Mucosa of gallbladder (tissue), 1 donor: ENCODE measurements at places on chromosomes 6 and 20. TPM values are rescaled to one million over a fixed set of nuclear protein-coding genes. Genes with fewer than 3 reads are reported as not detected.
A peak's percentile ranks its signal among the peaks of the same experiment; 100 is the strongest.

GRCh38 chr6:48563433-48563832 lies 452.4 kb upstream of the PTCHD4 start:
- no peak for DNase-seq

The IER3 gene
- 61.7 TPM for total RNA-seq

DNA sequence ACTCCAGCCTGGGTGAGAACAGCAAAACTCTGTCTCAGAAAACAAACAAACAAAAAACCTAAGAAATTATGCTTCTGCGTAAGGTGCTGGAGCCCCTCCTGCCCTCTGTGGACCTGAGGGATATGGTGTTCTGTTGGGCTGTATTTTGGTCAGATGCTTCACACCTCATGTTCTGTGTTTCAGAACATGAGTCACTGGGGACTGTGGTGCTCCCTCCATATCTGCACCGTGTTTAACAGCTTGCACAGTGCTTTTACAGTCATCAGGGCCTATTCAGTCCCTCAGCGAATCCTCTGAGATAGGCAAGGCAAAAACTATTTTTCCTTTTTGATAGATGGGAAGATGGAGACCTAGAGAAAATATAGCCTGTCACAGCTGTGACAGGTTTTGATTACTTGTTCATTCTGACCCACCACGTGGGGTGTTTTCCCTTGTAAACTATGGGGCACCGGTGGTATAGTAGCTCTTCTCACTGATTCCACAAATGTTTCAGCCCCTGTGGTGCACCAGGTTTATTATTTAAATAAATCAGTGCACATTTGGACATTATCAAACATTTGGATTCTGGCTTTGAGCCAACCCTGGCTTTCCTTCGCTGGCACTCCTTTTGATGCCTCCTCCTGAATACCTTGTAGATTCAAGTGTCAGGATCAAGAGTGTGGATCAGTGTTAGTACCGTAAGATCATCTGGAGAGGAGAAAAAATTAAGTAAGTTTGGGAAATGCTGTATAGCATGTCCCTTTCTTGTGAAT lies 9.6 kb downstream of the TTPAL start:
- no peak for DNase-seq

DNA sequence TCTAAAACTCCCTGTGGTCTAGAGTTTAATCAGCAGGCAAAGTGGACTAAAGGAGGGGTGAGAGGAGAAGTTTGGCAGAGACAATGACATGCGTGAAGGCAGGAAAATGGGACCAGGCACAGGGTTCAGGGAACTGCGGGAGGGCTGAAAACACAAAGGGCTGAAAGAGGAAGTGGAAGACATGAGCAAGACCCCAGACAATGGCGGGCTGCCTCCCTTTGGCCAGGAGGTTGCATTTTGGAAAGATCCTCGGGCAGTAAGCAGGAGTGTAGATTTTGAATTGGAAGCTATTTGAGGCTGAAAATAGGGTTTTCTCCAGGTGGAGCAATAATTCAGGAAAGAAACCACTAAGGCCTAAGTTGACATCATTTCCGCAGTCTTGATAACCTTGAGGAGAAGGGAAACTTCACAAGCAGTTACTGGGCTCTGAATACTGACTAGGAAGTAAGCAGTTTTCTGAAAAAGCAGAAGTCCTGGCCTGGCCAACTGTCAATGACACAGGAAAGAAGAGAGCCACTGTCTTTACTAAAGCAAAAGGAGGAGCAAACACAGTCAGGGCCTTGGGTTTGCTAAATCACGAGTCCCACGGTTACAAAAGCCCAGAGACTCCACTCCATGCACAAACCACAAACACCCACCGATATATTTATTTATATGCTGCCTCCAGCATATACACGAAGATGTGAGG lies 3.4 kb downstream of the LY86 start:
- DNase-seq, result peak; percentile 46

The SLC4A11 gene
- 4.8 TPM for total RNA-seq

The EYA4 gene
- 0.17 TPM for total RNA-seq

- no peak for DNase-seq
Measured at GRCh38 chr20:19522071-19522801, 235.8 kb upstream of the RIN2 start.

The MLN gene
- not detected for total RNA-seq

DNA sequence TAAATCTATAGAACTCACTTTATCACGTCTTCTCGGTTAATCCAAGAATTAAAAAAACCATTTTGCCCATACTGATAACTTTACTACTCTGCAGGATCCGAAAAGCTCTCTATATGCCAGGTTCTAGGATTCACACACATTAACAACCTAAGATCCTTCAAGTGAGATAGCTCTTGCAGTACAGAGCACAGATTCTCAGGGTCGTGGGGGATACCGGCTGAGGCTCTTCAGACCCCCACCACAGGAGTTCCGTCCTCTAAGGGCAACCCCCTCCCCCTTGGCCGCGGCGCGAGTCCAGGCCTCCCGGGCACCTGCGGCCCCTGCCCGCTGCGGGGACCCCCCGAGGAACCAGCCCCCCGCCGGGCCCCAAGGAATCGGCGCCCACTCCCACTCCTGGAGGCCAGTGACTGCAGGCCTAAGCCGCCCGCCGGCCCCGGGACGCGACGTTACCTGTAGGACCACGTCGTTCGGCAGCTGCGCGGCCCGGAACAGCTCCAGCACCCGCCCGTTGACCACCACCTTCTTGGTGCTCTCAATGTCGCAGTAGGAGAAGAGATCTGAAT lies 892 bp downstream of the REPS1 start:
- no peak for DNase-seq

DNA sequence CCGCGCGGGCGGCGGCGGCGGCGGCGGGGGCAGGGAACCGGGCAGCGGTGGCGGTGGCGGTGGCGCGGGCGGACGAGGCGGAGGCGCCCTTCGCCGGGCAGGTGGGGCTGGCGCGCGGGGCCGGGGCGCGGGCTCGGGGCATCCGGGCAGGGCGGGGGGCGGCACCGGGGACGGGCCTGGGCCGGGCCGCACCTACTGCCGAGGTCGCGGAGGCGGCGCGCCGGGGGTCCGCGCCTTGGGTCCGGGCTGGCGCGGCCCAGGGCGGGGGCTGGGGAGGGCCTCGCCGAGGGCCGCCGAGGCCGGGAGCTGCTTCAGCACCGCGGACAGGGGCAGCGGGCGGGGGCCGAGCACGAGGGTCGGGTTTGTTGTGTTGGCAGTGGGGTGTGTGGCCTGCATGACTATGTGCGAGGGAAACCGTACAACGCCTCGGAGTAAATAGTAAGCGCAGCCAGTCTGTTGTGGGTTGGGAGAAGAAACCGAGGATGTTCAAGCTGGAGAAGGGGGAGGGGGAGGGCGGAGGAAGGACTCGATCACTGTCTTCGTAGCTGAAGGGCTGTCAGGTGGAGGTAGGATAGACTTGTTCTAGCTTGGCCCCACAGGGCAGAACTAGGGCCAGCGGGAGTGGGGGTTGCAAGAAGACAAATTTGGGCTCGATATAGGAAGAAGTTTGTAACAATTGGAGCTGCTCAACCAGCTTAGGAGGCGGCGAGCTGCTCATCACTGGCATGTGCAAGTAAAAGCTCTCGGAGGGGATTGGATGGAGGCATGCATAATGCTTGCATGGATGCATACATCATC lies 593 bp downstream of the MMP24 start:
- peak; percentile 28 for DNase-seq

GRCh38 chr6:99151634-99152346 lies 197.7 kb downstream of the FAXC start:
- no peak for DNase-seq

DNA sequence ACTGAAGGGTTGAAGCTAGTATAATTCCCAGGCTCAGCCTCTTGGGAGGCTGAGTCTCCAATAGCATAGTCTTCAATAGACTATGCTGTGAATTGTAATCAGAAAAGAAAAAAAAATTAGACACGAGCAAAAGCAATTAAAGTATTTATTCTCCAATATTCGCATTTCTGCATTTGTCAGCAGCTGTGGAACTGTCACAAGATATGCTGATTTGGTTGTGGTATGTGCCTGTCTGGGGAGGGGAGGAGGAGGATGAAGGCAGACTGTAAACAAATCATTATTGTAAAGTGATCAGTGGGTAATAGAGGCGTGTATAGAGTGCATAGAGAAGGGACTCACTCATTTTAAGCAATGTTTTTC lies 10.1 kb upstream of the BICRAL start:
- DNase-seq, result no peak

The ECT2L gene
- total RNA-seq, result 0.14 TPM

DNA sequence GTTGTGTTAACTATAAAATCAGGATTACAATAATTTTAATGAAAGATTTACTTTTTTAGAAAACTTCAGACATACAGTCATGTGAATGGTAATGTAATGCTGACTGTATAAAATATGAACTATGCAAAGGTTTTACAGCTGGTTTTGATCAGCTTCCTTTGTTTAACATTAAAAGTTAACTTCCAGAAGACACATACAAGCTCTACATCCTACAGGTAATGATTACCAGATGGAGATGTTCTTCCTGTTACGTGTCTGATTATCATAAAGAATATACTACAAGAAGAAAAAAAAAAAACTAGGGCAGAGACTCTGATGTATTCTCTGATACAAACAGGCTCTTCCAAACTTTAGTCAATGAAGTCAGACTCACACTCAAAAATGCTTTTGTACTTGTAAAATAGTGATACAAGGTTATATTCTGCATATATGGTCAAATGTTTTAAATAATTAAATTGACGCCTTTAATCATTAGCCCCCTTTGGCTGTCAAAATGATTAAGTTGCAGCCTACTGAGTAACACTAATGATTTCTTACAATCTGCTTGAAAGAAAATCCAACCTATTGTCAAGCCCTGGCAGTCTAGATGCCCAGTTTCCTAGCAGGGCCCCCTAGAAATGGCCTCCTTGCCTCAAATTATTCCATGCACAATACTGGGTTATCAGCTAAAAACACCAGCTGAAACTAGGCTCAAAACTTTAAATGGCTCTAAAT lies 251.8 kb upstream of the RUNX2 start:
- DNase-seq, result no peak

The CAGE1 gene
- not detected for total RNA-seq

DNA sequence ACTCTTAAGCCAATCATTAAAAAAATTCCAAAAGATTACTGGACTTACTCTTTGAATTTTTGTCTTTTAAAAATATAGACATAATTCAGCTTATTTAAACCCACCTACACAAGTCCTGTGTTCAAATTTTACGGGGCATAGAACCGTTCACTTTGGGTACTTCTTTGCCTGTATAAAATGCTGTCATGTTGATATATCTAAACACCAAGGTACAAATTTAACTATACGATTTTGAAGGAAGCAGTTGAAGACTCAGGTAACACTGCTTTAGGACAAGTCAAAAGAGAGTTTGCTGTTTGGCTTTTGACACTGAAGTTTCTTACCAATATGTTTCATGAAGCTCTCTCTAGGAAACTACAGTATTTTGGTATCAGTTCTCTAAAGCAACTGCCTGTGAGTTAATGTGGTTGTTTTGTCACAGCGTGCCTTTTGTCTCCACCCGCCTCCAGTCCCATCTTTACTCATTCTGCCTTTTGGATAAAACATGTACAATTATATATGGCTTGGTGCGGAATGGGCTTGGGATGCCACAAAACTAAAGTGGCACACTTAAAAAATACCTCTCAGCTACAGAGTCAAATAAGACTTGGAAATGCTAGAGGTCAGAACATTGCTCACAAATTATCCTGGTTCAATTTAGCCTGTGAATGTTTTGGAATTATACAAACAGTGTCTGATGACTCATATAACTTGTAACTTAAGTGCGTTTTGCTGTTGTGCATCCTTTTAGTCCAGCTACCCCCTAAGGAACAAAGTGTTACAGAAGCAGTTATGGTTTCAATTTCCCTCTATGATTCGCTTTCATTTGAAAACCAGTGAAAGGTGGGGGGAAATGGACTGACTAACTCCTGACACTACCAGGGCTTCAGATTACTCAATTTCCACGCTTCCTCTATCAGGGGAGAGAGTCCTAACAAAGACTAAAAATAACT lies 38.7 kb downstream of the RGS17 start:
- DNase-seq, result no peak

The SOBP gene
- total RNA-seq, result 11.0 TPM

- DNase-seq, result no peak
Measured at GRCh38 chr6:85568411-85568810, 25.2 kb downstream of the SNX14 start.

The POU3F2 gene
- total RNA-seq, result not detected

DNA sequence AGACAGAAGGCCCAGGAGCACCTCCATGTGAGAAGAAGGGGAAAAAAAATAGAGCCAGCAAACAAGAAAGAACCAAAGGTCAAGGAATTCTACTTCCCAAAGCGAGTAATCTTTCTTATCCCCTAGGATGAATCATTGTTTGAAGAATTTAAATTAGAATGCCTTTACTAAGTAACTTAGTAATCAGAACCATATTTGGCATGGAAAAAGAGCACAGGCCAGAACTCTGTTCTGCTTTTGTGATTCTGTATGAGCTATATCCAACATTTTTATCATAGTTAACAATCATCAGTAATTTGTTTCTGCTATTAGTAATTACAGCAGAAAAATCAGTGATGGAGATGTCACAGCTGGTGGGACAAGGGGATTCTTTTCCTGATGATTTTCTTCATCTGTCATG lies 228.8 kb upstream of the FAM83B start:
- DNase-seq, result no peak

GRCh38 chr6:135128268-135128914 lies 52.7 kb upstream of the MYB start:
- DNase-seq, result no peak

The RPP21 gene
- total RNA-seq, result 42.6 TPM

DNA sequence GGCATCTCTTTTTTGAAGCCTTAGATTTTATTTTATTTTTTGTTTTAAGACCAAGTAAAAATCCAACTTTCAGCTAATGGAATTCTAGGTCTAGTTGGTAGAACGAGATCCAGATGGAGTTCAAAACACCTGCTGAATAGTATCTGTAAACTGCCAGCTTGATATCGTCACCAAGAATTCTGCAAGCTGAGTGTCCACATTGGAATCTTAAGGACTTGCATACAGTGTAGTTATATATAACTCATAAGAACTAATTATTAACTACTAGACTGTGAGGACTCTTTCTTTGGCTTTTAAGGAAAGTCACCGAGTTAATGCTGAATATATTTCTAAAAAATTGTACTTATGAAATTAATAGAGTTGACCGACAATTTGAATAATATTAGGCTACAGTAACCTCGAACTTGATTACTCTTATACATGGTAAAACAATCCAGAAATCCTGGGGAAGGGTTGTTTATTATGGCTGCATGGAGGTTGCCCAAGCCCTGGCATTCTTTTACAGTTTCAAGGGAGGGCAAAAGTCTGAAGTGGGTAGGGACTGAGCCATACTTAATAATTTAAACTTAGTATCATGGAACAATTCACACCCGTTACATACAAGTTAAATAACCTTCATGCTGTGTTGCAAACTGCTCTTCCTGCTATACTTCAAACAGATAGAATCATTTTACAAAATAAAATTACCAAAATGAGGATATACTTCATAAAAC lies 553.9 kb downstream of the PTPRT start:
- DNase-seq, result no peak

DNA sequence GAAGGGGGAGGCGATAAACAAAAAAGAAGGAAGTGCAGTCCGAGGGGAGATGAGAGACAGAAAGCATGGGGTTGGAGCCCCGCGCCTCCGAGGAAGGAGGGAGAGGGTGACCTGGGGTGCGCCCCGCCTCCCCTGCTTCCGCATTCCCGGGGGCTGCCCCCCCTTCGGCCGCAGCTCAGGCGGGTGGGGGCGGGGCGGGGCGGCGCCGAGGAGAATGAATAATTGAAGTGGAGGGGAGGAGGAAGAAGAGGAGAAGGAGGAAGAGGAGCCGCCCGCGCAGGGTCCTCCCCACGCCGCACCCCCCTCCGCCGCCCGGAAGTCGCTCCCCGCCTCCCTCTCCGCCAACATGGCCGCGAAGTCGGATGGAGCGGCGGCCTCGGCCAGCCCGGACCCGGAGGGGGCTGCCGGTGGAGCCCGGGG lies at the start of gene XKR7:
XKR7 (plus strand) TSS at position 322 of the 420 bp plus-strand sequence; CDS start at position 347, 25 bp downstream.
- DNase-seq, result no peak

The CTCFL gene
- total RNA-seq, result 0.17 TPM

GRCh38 chr20:37901654-37902503 lies 1.0 kb upstream of the VSTM2L start:
- peak; percentile 59 for DNase-seq

The KAT14 gene
- total RNA-seq, result 16.6 TPM

The SPEF1 gene
- total RNA-seq, result 0.75 TPM
